Activated T-cell treated with anti-CD3 and anti-CD28 coated beads, Interleukin-2, amount 50 U/mL, for 24 hours (primary cell): ENCODE measurements at places on chromosomes 7 and 10.

GRCh38 chr7:68671046-68671445, 927.2 kb upstream of the AUTS2 start:
- no peaks in the 10 kb centered on the region for H3K27me3 ChIP-seq
- no peak overlapping the region for H3K4me3 ChIP-seq
- no peaks in the 10 kb centered on the region for H3K36me3 ChIP-seq
- H3K4me1 ChIP-seq = no peaks in the 10 kb centered on the region

- peaks cover 14% of the 10 kb centered on the region for H3K4me1 ChIP-seq
- peaks cover 48% of the 10 kb centered on the region for H3K27me3 ChIP-seq
- no peak for DNase-seq
- H3K36me3 ChIP-seq = no peaks in the 10 kb centered on the region
- no peak overlapping the region for H3K27ac ChIP-seq
These were observed 12.6 kb upstream of the GRB10 start for GRCh38 chr7:50795253-50795652.

DNA sequence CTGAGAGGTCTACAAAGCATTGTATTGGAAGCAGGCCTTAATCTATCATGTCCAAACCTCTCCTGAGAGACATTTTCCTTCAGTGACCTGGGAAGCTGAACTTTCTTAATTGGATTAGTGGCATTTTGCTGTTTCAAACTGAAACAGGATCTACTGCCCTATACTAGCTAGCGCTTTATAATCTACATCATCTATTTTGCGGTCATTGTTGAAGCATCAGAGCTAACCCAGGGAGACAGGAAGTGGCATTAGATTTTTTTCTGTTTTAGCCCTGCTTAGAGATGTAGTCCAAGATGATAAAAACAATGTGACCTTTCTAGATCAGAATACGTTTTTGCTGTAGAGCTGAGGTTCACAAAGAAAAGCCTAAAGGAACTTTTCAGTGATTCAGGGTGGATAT, 147.4 kb upstream of the AGR3 start:
- H3K4me1 ChIP-seq = peaks cover 13% of the 10 kb centered on the region
- no peaks in the 10 kb centered on the region for H3K36me3 ChIP-seq
- H3K27me3 ChIP-seq = peaks cover 3% of the 10 kb centered on the region
- no peak for DNase-seq
- H3K4me3 ChIP-seq = no peak overlapping the region

DNA sequence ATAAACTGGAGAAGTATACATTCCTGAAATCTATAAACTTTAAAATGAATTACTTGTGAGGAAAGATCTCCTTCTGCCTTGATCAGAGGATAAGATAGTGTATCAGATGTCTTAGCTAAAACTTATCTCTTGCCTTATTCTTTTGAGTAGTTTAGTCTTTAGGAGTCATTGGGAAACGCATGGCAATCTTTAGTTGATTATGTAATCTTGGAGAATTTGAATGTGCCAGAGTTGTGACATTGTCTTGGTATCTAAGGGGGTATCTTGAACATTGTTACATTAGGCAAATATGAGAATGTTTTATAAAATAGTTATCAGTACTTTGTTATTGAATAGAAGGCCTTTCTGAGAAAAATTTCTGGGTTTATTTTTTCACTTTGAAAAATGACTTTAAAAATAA, 61.6 kb upstream of the ADRA2A start:
- H3K4me1 ChIP-seq = peaks cover 8% of the 10 kb centered on the region
- peaks cover 69% of the 10 kb centered on the region for H3K36me3 ChIP-seq
- H3K27ac ChIP-seq = no peak overlapping the region
- DNase-seq = no peak
- no peak overlapping the region for H3K4me3 ChIP-seq

- H3K4me1 ChIP-seq = peaks cover 33% of the 10 kb centered on the region
- H3K4me3 ChIP-seq = no peak overlapping the region
These were observed 247.4 kb downstream of the PTEN start for GRCh38 chr10:88110822-88111221.

GRCh38 chr10:77456414-77456813, 181.2 kb downstream of the KCNMA1 start:
- H3K4me1 ChIP-seq = no peaks in the 10 kb centered on the region
- H3K27ac ChIP-seq = no peak overlapping the region
- H3K36me3 ChIP-seq = no peaks in the 10 kb centered on the region
- DNase-seq = no peak
